HCEC 1CT (cell line): ENCODE measurements at places on chromosomes 2 and 18.
A peak's percentile ranks its signal among the peaks of the same experiment; 100 is the strongest.

DNA sequence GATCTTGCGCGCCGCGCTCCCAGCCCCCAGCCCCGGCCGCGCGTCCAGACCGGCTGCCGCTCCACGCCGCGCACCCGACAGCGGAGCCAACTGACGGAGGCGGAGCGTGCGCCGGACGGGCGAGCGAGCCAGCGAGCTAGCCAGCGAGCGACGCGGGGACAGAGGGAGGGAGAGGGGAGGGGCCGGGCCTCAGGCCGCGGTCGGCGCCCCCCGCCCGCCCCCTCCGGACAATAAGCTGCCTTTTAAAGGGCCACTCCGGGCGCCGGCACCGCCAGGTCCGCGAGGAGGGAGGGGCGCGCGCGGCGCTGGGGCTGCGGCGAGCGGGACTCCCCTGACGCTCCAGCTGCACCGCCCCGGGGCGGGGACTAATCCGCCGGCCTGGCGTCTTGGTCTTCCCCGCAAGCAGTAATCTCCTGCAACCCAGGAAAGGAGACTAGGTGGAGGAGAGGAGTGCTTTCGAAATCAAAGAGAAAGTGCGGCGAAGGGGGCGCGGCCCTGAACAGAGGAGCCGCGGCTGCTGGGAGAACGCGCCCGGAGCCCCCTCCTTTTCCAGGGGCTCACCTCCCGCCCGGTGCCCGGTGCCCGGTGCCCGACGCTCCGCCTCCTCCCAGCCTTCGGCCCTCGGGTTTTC, at the start of gene BIN1:
Gene BIN1, minus strand, starts transcription at position 164 of the 631 bp plus-strand sequence. CDS start 211 bp downstream, outside the sequence.
- peak; percentile 64 for DNase-seq

DNA sequence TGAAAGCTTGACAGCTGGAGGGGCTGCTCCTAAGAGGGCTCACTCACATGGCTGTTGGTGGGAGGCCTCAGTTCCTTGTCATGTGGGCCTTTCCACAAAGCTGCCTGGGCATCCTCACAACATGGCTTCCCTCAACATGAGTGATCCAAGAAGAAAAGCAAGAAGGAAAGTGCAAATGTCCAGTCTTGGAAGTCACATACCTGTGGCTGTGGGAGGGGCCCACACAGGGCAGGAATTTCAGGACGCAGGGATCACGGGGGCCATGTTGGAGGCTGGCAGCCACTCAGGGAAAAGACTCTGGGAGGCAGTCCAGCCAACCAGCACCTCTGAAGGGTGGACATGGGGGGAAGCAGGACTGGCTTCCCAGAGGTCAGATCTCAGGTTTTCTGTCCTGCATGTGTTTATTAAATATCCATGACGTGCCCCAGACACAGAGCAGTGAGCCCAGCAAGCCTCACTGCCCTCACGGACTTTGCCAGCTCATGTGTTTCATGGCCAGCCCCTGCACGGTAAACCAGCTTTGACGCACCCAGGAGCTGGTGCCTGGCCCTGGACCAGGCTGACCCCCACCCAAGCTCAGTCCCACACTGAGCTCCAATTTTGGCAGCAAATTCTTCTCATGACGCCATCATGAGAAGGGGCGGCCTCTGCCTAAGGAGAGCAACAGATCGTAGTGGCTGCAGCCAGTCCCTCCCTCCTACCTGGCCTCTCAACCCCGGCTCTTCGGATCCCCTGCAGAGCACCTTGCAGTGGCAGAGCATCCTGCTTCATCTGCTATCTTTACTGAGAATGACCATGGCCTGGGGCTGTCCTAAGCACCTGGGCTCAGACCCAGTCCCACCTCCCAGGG, 34.7 kb upstream of the GPR17 start:
- DNase-seq, result no peak

DNA sequence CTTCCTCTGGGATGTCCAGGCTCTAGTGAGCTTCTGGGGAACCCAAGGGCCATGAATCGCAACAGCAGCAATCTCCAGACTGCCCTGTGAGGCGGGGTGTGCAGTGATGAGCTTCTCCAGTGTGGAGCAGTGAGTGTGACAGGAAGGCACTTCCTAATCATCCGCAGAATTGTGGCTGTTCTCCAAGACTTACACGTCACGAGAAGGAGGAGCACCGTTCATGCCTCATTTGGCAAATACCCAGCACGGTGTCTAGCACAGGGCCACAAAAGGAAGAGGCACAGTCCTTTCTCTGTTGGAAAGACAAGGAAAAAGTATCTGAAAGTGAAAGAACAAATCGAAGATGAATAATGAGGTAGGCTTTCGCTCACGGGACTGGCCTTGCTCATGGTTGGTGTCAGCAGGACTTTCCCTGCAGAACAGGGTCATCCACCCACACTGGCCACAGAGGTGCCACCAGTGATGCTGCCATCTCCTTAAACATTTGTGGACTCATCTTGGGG, 125.1 kb upstream of the HAAO start:
- DNase-seq, result peak; percentile 89

DNA sequence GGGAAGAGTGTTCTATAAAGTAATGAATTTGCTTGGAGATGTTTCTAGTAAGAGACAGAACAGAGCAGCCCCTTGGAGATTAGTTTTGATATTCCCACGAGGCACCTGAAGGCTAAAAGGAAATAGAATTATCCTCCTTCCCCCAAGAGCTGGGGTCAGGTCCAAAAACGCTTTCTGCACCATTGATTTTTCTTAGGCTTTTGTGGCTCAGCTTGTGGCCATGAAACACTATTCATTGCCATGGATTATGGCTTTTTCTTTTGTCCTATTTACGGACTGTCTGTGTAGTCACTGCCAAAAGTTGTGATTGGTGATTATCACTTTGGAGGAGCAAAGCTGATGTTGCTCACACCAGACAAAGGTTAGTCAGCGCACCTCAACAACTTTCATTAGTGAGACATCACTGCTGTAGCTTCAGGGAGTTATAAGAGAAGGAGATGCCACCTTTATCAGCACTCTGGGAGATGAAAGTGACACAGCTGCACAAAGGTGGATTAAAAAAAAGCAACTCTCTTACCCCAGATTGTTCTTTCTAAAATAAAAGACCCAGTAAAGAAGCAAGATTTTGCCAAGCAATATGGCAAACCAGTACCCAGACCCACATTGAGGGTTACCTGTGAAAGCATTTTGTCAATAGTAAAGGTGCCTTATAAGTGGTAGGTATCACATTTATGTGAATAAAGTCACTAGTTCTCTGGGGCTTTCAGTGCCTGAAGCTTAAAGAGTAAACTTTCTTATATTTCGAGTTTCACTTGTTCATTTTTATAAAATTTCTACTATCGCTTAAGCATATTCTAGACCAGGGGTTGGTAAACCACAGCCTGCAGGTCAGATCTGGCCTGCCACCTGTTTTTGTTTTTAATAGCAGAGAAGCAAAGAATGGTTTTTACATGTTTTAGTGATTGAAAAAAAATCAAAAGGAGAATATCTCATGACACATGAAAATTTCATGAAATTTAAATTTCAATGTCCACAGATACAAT, 10.6 kb downstream of the CXCR4 start:
- no peak for DNase-seq

DNA sequence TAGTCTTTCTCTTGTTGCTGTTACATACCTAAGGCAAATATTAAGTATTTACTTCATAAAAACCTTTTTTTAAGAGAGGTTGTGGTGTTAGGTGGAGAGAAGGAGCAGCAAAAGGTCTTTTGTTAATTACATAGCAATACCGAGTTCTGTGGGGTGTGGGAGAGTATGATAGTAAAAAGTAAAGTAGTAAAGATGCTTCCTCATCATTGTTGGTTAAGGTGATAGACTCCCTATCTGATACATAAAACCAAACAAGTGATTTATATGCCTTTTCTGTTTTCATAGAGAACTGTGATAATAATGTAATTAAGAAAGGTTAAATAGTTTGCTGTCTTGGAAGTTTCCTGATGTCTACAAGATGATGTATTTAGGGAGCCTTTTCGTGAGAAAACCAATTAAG, 75.4 kb downstream of the EML4 start:
- no peak for DNase-seq

DNA sequence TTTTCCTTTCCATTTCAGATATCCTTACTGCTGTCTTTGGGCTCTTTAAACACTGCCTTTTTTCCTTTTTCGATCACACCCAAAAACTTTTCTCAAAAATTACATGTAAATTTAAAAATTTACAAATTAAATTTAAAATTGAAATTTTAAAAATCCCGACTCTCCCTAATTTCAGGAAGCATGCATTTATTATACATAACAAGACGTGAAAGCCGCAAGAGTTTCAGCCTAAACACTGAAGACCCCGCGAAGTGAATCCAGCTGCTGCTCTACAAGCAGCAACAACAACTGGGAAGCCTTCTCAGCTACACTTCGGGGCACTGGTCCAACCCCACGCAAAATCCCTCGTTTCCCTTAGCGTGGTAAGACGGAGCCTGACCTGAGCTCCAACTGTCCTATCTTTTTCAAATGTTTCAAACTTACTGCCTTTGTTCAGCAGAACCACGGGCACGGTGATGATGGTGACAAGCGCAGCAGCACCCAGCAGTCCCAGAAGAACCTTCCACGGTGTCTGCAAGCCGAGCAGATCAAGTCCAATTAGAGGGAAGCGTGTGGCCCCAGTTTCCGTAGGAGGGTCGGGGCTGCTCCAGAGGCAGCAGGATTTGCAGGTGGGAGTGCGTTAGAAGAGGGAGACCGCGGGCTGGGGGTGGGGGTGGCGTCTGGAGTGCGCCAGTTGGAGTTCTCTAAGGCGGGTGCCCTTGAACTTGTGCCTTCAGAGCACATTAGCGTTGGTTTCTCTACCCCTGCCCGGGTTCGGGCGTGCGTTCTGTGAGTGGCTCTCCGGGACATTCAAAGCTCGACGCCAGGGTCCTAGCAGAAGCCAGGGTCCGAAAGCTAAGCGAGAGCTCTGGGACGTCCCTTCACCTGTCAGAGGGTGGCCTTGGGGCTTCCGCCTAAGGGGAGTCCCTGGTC, 783 bp downstream of the DPP4 start:
- peak; percentile 38 for DNase-seq

- DNase-seq, result no peak
These were observed 586 bp downstream of the FNDC4 start for GRCh38 chr2:27494284-27494943.

GRCh38 chr2:212294816-212295215, 243.8 kb downstream of the ERBB4 start:
- DNase-seq, result no peak

- peak; percentile 97 for DNase-seq
These were observed 44.8 kb downstream of the ARL4C start for GRCh38 chr2:234451852-234452625.
